ENCODE measurements at places on chromosomes 1 and 21.

- DNase-seq = no peak
These were observed 118.1 kb upstream of the GADD45A start for GRCh38 chr1:67566803-67567377.

DNA sequence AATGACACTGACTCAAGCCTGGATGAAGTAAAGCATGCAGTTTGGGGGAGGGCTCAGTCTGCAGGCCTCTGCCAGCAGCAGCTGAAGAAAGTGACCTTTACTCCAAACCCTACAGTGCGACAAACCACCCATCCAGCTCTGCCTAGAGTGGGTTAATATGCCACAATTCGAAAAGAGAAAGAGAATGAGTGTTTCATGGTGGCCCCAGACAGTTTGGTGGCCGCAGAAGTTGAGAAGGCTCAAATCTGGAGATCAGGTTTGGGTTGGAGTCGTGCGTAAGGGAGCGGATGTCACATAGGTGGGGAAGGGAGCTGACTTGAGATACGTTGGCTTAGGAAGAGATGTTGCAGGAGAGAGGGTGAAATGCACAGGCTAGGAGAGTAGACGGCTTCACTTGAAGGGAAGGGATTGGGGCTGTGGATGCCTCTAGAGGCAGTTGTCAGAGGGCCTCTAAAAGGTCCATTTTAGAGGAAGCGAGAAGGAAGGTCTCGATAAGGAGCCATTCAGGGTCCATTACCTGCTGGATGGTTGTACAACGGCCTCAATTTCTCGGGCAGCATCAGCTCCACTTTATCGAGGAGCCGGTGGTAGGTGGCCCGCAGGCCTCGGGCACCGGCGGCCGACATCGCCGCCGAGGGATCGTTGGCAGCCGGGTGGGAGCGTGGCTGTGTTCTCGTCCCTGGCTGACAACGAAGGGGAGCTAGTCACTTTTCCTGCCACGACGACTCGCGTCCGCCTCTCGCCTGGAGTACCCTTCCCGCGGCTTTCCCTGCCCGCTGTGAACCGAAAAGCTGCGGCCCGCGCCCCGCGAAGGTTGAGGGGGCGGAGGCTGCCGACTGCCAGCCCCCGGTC is 1.0 kb upstream of the DCAF6 start:
- peak; percentile 65 for DNase-seq

DNA sequence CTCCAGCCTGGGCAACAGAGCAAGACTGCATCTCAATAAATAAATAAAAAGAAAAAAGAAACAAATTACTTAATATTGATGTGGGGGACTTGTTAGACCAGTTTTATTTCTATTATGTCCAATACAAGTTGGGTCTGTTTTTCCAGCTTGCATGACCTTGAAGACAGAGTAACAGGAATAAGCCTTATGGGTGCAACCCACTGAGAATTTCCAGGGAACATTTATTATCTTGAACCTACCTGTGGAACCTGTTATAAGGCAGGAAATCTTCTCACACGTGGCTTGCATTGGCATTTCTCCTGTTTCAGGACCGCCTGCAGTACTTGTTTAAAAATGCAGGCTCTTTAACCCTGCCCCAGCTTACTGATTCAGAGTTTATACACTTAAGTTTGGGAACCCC is 64.0 kb downstream of the ZBTB17 start:
- no peak for DNase-seq

DNA sequence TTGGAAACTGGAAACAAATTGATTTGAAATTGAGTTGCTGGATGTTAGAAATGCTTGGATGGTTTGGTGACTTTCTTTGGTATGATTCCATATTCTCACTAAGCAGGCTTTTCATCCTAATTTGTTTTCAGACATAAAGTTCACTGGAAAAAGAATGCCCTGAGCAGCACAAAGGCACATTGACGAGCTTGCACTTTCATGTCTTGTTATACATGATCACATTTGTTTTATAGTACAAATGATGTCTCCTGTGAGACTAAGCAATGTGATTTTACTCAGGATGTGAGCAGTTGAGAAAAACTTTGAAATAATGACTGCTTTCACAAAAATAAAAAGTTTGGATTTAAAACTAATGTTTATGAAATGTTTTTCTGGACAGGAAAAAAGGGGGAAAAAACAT is 63.6 kb downstream of the KCNT2 start:
- peak; percentile 85 for DNase-seq
